ENCODE measurements at places on chromosomes 5 and 9. TPM values are rescaled to one million over a fixed set of nuclear protein-coding genes. Genes with fewer than 3 reads are reported as not detected.

ATP6V0E1 gene
- 177 TPM for total RNA-seq

GRCh38 chr5:122943050-122943698, 93.4 kb downstream of the PPIC start:
- no peak for DNase-seq

GRCh38 chr9:75574569-75574968, 315.9 kb upstream of the PCSK5 start:
- DNase-seq = no peak

GRCh38 chr5:59040024-59040803, 457.3 kb downstream of the RAB3C start:
- peak; percentile 90 for DNase-seq

- DNase-seq = no peak
Observed at GRCh38 chr9:133521122-133522072, 3.4 kb downstream of the MYMK start.

TAS2R1 gene
- 0.32 TPM for total RNA-seq

DNA sequence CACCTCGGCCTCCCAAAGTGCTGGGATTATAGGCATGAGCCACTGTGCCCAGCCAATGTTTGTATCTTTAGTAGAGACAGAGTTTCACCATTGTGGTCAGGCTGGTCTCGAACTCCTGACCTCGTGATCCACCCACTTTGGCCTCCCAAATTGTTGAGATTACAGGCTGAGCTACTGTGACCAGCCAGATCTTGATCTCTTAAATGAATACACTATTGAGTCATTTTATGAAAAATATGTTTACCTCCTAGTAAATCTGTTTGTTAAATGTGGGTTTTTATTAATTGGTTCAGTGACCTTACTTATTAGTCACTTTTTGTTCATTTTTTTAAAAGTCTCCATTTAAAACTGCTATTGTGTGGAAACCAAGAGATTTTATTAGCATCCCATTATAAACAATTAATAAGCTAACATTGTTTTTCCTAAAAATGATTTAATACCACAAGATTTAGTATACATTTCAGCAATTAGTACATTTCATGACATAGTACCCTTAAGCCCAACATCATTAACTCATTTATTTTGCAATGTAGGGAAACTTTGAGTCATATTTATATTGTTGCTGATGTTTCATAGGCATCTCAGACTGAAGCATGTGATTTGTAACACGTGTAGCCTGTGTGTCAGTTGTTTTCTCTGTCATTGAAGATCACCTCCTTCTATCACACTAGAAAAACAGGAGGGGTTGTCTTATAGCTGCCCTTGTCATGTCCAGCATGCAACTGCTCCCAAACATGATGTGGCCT, 261.2 kb downstream of the TAF11L14 start:
- peak; percentile 30 for DNase-seq

- DNase-seq = peak; percentile 10
Observed at GRCh38 chr9:33265211-33265865, 489 bp downstream of the CHMP5 start.

DNA sequence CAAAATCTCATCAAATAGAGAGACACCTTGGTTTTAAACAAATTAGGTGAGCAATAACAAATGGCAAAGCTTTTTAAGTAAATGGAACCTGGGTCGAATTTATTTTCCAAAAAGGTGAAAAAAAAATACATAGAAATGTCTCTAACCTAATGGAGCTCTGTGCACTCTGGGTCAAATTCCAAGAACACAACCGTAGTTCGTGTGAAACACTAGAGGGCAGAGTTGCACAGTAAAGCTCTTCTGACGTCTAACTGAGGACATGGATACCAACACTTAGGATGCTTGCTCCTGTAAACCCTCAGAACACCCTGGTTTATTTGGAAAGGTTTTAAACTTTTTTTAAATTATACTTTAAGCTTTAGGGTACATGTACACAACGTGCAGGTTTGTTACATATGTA, 18.9 kb downstream of the MARCHF11 start:
- peak; percentile 56 for DNase-seq

DNA sequence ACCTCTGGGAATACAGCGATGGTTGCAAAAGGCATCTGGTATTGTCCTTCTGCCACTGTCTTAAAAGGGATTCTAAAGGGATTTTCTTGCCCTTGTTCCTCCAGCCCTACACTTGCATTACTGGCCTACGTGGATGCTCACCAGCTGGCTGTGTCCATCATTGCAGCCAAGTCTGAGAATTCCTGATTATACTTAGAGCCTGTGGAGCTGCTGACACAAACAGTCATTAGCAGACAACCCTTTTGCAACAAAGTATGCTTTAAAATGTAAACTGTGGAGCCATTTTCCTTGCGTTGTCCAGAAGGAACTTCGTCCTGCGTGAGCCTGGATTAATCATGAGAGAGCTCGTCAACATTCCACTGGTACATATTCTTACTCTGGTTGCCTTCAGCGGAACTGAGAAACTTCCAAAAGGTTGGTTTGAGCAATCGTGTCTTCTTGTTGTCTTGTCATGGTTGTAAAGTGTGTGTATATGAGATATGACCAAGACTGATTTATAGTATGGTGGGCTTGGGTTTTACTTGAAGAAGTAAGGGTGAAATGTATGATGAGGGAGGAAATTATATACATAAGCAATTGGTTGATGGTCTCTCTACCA, at the start of gene MUSK:
Gene MUSK (plus strand): TSS at position 222 of the 598 bp plus-strand sequence. CDS start 114 bp downstream, at position 336.
- peak; percentile 25 for DNase-seq

GRCh38 chr9:97938081-97938644, at the start of gene HEMGN:
HEMGN (minus strand) TSS chr9:97938172; CDS start chr9:97938136, 36 bp downstream.
- DNase-seq = no peak

CHSY3 gene
- 9.9 TPM for total RNA-seq

PLAC8L1 gene
- not detected for total RNA-seq

DNA sequence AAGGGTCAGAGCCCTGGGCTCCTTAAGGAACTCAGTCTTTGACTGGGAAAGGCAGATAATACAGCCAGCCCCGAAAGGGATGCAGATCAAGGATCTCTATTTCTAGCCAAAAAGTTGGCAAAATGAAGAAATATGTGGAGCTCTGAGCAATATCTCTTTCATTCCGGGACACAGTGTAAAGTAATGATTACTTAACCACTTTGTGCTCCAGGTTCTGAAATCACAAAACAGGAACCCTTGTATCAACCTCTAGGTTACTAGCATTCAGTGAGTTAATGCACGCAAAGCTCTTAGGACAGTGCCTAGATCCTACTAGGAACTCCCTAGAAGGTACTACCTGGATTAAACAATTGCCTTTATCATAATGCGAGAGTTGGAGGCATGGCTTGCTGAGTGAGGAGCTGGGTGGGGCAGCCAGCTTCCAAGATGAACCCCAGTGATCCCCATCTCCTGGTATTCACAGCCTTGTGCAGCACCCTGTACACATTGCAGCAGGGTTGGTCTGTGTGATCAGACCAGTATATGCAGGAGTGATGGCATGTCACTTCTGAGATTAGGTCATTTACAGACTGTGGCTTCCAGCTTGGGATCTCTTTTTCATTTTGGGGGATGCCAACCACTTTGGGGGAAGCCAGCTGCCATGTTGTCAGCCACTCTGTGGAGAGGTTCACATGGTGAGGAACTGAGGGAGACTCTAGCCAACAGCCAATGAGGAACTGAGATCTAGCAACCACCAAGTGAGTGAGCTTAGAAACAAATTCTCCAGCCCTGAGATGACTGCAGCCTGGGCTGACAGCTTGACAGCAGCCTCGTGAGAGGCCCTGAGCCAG, 103.1 kb upstream of the SLC44A1 start:
- DNase-seq = no peak

C5orf52 gene
- not detected for total RNA-seq

GRCh38 chr9:133927041-133927440, 65.1 kb downstream of the VAV2 start:
- DNase-seq = no peak

GRCh38 chr9:93869088-93869487, 86.1 kb downstream of the BARX1 start:
- no peak for DNase-seq

DNA sequence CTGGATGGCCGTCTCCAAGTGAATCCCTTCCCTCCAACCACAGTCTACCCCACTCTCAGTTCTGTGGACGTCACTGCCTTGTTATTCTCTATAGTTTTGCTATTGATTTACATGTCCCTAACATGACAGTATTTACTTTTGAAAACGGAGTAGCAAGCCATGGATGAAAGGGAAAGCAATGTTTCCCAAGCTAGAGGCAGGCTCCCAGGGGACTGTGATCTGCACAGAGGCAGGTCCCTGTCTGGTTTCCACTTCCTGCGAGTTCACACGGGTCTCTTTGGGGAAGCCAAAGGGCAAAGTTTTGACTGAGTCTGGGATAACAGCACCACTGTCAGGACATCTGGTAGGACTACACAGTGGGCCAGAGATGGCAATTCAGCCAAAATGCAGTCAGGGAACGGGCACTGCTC, 12.7 kb downstream of the C9orf153 start:
- DNase-seq = peak; percentile 38

MSX2 gene
- 0.32 TPM for total RNA-seq

GRCh38 chr5:10645146-10645545, 81.3 kb downstream of the ANKRD33B start:
- DNase-seq = no peak

DNA sequence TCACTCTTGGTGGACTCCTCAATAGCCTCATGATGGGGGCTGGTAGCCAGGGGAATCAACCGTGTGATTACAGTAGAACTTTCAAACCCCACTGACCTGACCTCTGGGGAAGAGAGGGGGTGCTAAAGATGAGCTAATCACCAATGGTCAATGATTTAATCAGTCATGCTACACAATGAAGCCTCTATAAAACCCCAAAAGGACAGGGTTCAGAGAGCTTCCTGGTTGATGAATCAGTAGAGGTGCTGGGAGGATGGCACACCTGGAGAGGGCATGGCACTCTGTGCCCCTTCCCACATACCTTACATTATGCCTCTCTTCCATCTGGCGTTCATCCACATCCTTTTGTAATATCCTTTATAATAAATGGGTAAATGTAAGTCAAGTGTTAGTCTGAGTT, 8.9 kb upstream of the SH3TC2 start:
- DNase-seq = no peak

DNA sequence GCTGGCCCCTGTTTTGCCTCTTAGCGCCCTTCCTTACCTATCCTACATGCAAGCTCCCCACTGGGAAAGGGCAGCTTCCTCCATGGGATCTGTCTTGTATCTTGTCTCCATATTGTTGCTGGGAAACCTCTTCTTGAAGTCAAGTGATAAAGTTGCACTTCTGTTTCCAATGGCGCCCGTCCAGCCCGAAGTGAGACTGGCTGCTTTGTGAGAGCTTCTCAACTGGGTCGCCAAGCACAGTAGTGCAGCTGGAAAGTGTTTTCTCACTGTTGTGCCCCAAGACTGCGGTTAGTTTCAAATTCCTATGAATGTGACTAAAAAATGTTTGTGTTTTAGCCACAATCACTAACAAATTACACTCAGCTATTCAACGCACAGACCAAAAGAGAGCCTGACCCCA, 506.6 kb upstream of the MPDZ start:
- DNase-seq = no peak

DNA sequence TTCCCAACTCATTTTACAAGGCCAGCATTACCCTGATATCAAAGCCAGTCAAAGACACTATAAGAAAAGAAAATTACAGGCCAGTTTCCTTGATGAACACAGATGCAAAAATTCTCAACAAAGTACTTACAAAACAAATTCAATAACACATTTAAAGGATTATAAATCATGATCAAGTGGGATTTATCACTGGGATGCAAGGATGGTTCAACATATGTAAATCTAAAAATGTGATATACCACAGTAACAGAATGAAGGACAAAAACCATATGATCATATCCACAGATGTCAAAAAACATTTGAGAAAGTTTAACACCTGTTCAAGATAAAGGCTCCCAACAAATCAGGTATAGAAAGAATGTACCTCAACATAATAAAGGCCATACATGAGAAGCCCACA, 130.6 kb downstream of the NDUFS4 start:
- no peak for DNase-seq

CDX1 gene
- under 0.01 TPM for total RNA-seq

DND1 gene
- not detected for total RNA-seq

AGXT2 gene
- total RNA-seq = under 0.01 TPM

ANKRD18A gene
- under 0.01 TPM for total RNA-seq

- no peak for DNase-seq
Observed at GRCh38 chr9:121303456-121304451, 35.8 kb downstream of the GSN start.

GRCh38 chr9:8382266-8382665, 582.7 kb upstream of the DMAC1 start:
- DNase-seq = no peak

DNA sequence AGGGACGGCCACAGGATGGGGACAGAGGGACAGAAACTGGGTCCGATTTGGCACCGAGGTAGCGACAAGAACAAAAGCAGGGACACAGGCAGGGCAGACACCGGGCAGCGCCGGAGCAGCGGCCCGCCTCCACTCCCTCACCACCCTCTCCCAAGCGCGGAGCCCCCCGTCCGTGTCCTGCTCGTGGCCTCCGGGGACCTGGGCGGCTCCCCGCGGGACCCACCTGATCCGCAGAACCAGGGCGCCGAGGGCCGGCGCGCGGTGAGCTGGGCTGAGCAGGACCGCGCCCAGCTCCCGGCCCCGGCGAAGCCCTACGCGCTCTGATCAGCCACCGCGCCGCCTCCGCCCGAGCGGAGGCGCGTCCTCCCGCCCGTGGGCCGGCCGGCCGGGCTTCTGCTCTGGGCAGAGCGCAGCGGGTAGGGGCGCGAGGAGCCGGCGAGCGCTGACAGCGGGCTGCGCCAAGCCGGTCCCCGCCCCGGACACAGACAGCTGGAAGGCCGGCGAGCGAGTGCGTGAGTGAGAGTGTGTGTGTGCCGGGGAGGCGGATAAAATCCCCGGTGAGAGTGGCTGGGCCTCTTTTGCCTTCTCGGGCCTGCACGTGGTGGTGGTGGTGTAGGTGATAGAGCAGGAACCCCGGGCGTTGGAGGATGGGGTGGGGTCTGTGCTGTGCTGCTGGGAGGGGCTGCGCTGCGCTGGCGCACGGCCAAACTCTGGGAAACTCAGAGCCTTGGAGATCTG, at the start of gene GGTA1:
Gene GGTA1 (minus strand): TSS at position 418 of the 738 bp plus-strand sequence. CDS start 31,922 bp downstream, outside the sequence.
- DNase-seq = peak; percentile 29

- no peak for DNase-seq
Observed at GRCh38 chr5:133368916-133369783, 243.2 kb downstream of the FSTL4 start.

- peak; percentile 52 for DNase-seq
Observed at GRCh38 chr5:151733358-151734063, 24.9 kb downstream of the ATOX1 start.

DNA sequence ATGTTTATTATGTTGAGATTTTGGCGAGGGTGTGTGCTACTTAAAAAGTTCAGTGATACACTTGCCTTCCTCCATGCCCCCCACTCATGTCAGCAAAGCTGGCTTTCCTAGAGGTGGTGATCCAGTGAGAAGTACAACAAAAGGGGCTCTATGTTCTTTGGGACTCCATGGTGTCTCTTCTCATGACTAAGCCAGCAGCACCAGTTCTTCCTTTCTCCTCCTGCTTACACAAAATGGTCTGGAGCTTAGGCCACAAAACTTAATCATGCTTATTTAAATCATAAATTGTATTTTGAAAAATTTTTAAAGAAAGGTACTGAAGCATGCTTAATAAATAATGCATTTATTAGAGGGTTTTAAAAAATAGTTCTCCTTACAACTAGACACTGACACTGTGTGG, 22.4 kb downstream of the MOCS2 start:
- DNase-seq = no peak

TEK gene
- 25.8 TPM for total RNA-seq

All from fibroblast of villous mesenchyme (primary cell).